Body of pancreas (tissue), 4 donors: ENCODE measurements at places on chromosomes 5 and 9.
A peak's percentile ranks its signal among the peaks of the same experiment; 100 is the strongest.

GRCh38 chr5:80745490-80745889 lies 90.7 kb upstream of the DHFR start:
- no peak overlapping the region for H3K27ac ChIP-seq
- H3K36me3 ChIP-seq = no peaks in the 10 kb centered on the region
- H3K4me3 ChIP-seq = no peak overlapping the region

- H3K4me1 ChIP-seq = peaks cover 13% of the 10 kb centered on the region
- H3K27me3 ChIP-seq = no peaks in the 10 kb centered on the region
- H3K36me3 ChIP-seq = no peaks in the 10 kb centered on the region
- no peak overlapping the region for H3K27ac ChIP-seq
These were observed 10.6 kb upstream of the PARP8 start for GRCh38 chr5:50655810-50656205.

GRCh38 chr5:38650540-38650939 lies 94.1 kb upstream of the LIFR start:
- H3K27me3 ChIP-seq = no peaks in the 10 kb centered on the region
- no peak overlapping the region for H3K27ac ChIP-seq

DNA sequence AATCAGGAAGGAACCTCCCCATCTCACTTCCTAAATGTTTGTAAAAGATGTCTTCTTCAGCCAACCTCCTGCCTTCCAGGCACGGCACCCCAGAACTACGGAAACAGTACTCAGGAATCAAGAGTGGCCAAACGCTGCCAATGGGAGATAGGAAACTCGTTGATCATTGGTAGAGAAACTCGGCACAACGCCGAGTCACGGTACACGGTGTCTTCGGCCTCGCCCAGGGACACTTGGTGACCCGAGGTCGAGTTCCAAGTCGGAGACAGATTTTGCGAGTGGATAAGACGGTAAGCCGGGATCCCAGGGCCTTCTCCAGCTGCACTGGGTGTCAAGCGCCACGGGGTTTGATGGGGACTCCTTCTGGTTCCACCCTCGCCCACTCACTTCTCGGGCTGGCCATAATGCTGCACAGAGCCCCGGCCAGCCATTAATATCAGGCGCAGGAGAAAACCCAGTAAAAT lies 343 bp downstream of the KIAA0825 start:
- H3K27me3 ChIP-seq = no peaks in the 10 kb centered on the region
- no peaks in the 10 kb centered on the region for H3K36me3 ChIP-seq
- peak; percentile 83 for DNase-seq
- H3K4me1 ChIP-seq = peaks cover 22% of the 10 kb centered on the region

- H3K27me3 ChIP-seq = no peaks in the 10 kb centered on the region
- DNase-seq = no peak
- no peak overlapping the region for H3K4me3 ChIP-seq
- no peak overlapping the region for H3K27ac ChIP-seq
- no peaks in the 10 kb centered on the region for H3K4me1 ChIP-seq
These were observed 179.3 kb downstream of the ALDH1A1 start for GRCh38 chr9:72773570-72773969.

- no peaks in the 10 kb centered on the region for H3K27me3 ChIP-seq
- no peak overlapping the region for H3K4me3 ChIP-seq
- no peaks in the 10 kb centered on the region for H3K4me1 ChIP-seq
- no peaks in the 10 kb centered on the region for H3K36me3 ChIP-seq
- H3K27ac ChIP-seq = no peak overlapping the region
- DNase-seq = no peak
These were observed 461.0 kb downstream of the NR2F1-AS1 start for GRCh38 chr5:93120051-93120450.

GRCh38 chr5:1089146-1089545 lies 22.7 kb downstream of the SLC12A7 start:
- no peak for DNase-seq
- H3K4me1 ChIP-seq = peaks cover 12% of the 10 kb centered on the region
- H3K36me3 ChIP-seq = peaks cover 39% of the 10 kb centered on the region
- H3K4me3 ChIP-seq = no peak overlapping the region
- H3K27me3 ChIP-seq = no peaks in the 10 kb centered on the region

DNA sequence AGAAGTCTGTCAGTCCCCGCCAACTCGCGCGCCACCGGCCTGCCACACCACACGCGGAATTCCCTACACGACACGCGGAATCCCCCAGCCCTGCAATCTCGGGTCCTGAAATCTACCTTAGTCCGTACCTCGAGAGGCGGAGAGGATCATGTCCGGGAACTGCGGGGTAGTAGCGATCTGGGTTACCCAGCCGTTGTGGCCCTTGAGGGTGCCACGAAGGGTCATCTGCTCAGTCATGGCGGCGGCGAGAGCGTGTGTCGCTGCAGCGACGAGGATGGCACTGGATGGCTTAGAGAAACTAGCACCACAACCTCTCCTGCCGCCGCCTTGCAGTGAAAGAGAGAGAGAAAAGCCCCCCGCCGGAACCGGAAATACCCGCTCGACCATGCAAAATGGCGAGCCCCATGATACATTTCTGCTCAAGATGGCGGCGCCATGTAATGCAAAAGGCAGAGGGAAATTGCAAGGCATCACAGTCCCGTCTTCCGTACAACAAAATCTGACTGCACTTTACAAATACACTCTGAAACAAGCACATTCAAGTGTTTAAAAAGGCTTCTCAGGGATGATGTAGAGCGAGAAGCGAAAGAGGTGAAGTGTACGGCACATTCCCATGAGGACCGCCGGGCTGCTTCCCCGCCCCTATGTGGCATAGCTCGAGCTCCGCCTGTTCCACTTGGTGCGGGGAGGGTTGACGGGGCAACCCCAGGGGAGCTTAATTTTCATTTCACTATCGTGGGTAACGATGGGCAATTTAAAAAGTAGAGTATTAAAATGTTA lies at the start of gene RACK1:
RACK1 (minus strand) TSS at position 343 of the 780 bp plus-strand sequence; CDS start at position 237, 106 bp downstream.
- peaks cover 71% of the 10 kb centered on the region for H3K4me1 ChIP-seq
- peaks cover 22% of the 10 kb centered on the region for H3K36me3 ChIP-seq
- no peaks in the 10 kb centered on the region for H3K27me3 ChIP-seq
- H3K27ac ChIP-seq = peak within 1 kb of the TSS; percentile 65

DNA sequence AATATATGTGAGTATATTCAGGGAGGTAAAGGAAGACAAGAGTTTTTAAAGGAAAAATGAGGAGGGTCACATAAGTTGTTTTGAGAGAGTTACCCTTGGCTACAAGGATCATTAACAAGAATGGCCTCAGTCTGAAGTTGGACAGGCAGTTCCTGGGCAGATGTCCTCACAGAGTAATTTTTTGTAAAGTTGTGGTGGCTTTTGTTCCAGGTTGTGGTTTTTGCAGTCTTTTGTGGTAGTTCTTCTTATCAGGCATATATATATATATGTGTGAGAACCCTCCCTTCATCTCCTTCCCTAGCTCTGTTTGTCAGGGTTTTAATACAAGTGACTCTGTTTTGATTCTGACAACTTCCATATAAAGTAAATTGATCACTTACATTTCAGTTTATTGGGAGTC lies 60.0 kb downstream of the CSNK1G3 start:
- H3K27me3 ChIP-seq = no peaks in the 10 kb centered on the region
- no peaks in the 10 kb centered on the region for H3K4me1 ChIP-seq
- no peak overlapping the region for H3K4me3 ChIP-seq

GRCh38 chr9:136020671-136021070 lies 59.5 kb upstream of the UBAC1 start:
- no peak overlapping the region for H3K4me3 ChIP-seq
- no peaks in the 10 kb centered on the region for H3K27me3 ChIP-seq
- H3K4me1 ChIP-seq = no peaks in the 10 kb centered on the region
- DNase-seq = no peak
- no peak overlapping the region for H3K27ac ChIP-seq

DNA sequence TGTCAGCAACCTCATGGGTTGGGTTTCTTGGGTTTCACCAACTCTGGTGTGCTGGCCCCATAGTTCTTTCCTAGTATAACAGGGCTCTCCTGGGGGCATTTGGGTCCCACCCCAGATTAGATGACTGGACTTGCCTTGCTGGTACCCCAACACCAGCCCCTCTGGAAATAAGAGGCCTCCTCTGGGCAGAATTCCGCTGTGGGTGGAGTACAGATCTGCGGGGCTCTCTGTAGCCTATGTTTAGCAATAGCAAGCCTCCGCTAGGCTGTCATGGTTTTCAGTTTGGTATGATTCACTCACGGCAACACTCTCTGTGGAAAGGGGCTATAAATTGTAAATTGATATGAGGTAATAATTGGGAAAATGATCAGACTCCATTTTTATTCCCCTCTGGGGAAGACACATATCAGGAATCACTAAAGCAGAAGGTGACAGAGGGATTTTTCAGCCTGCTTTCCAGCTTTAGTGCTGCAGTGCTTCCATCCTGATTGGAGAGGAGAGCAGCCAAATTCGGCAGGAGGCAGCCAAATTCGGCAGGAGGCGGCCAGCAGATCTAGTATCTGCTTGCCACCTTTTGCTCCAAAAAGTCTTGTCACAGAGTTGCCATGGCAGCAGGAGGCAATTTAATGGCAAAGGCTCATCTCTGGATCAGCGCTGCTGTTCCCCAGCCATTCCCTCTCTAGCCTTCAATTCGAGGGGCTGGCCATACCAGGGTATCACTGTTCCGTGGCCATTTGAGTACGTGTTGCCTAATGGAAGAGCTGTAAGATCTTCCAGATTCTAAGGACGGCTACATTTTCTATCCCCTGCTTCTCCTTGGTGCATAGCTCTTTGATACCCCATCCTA lies 84.6 kb downstream of the SLC44A1 start:
- no peaks in the 10 kb centered on the region for H3K27me3 ChIP-seq
- no peak overlapping the region for H3K27ac ChIP-seq
- peaks cover 7% of the 10 kb centered on the region for H3K4me1 ChIP-seq
- no peak for DNase-seq
- no peaks in the 10 kb centered on the region for H3K36me3 ChIP-seq
- no peak overlapping the region for H3K4me3 ChIP-seq

DNA sequence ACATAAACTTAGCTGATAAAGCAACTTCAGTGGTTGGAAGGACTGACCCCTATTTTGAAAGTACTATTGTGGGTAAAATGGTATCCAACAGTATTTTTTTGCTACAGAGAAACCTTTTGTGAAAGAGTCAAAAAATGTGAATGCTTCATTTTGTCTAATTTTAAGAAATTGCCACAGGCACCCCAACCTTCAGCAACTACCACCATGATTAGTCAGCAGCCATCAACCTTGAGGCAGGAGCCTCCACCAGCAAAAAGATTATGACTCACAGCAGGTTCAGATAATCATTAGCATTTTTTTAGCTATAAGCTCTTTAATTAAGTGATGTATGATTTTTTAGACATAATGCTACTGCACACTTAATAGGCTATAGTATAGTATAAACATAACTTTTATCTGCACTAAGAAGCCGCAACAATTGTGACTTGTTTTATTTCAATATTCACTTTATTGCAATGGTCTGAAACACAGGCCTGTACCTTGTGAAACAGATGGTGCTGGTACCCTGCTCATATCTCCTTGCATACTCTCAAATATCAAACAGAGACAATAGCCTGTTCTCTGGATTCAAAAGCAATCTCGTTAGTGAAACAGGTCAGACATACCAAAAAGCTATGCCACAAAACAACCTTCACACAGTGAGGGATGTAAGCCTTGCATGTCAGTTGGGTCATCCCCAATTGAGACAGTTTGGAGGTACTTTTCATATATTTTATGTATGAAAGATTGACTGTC lies 261.2 kb upstream of the FAM174A start:
- H3K36me3 ChIP-seq = no peaks in the 10 kb centered on the region
- no peaks in the 10 kb centered on the region for H3K27me3 ChIP-seq
- no peak overlapping the region for H3K27ac ChIP-seq
- no peaks in the 10 kb centered on the region for H3K4me1 ChIP-seq
- no peak for DNase-seq

DNA sequence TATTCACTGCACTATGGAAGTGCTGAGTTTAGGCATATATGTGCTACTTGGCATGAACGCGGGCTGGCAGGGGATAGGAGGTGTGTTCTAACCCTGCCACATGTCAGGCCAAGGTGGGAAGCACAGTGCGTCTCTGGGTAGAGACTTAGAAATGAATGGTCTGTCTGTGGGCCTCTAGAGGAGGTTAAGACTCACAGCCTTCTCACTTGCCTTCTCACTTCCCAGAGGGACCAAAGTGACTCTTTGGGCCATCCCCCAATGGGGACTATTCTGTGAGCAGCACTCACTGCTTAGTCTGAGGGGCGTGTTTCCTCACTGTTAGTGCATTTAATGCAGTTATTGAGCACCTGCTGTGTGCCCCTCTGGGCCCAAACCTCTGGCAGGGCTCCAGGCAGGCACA lies 2.4 kb upstream of the PITX1 start:
- no peak overlapping the region for H3K4me3 ChIP-seq
- H3K36me3 ChIP-seq = no peaks in the 10 kb centered on the region
- peaks cover 48% of the 10 kb centered on the region for H3K4me1 ChIP-seq
- H3K27ac ChIP-seq = no peak overlapping the region
- H3K27me3 ChIP-seq = peaks cover 68% of the 10 kb centered on the region
- no peak for DNase-seq

DNA sequence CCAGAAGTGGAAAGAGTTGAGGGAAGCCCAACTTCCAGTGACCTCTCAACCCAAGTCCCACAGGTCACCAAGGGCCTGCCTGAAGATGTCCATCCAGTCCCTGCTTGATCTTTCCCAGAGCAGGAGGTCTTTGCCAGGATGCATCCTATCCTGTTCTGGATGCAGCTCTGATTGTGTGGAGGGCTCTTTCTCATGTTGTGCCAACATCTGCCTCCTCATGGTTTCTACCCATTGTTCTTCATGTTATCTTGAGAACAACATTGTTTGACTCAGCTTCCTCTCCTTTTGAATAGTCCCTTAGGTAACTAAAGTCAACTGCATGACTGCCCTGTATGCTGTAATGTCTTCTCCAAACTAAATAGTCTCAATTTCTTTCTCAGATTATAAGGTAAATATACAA lies 169.3 kb downstream of the CCDC192 start:
- H3K27me3 ChIP-seq = no peaks in the 10 kb centered on the region
- H3K27ac ChIP-seq = no peak overlapping the region
- DNase-seq = no peak
- no peak overlapping the region for H3K4me3 ChIP-seq
- no peaks in the 10 kb centered on the region for H3K36me3 ChIP-seq
- H3K4me1 ChIP-seq = peaks cover 10% of the 10 kb centered on the region

- no peaks in the 10 kb centered on the region for H3K4me1 ChIP-seq
- no peak overlapping the region for H3K27ac ChIP-seq
- H3K36me3 ChIP-seq = no peaks in the 10 kb centered on the region
- H3K4me3 ChIP-seq = no peak overlapping the region
These were observed 2011.0 kb upstream of the NUDT12 start for GRCh38 chr5:105573575-105573974.

DNA sequence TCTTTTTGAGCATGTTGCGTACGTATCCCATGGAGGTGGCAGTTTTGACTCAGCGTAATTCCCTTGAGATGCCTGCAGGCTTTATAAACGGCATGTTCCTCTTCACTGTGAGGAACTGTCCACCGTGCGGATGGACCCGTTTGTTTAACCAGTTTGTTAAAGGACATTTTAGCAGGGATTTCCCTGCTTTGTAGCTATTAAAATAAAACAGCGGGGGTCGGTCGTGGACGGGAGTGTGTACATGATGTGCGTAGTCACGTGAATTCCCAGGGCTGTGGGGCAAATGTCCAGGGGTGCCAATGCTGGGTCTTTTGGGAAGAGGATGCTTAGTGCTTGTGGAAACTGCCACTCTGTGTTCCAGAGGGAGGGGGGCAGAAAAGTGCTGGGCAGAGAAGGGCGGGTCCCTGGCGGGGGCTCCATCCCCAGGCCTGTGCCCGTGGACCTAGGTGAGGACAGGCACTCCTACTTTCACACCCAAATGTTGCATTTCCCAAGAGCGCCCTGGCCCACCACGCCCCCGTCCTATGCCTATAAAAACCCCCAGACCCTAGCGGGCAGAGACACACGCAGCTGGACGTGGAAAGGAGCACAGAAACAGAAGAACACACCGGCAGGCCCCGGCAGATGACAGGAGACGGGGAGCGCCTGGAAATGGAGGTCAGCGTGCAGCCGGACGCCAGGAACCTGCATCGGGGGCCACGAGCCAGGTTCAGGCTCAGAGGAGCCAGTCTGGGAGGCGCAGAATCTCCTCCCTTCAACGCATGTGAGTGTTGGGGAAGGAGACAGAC lies 4.0 kb upstream of the TERT start:
- peaks cover 10% of the 10 kb centered on the region for H3K4me1 ChIP-seq
- no peak overlapping the region for H3K4me3 ChIP-seq
- no peak overlapping the region for H3K27ac ChIP-seq
- no peaks in the 10 kb centered on the region for H3K27me3 ChIP-seq
- H3K36me3 ChIP-seq = no peaks in the 10 kb centered on the region
